DMS 273 treated with DMSO at 0.1 percent for 48 hours (cell line): ENCODE measurements at places on chromosomes 16 and 17.

GRCh38 chr17:74190807-74191406 is 12.6 kb upstream of the RPL38 start:
- DNase-seq, result no peak

- no peak for DNase-seq
These were observed 31.8 kb upstream of the PRM1 start for GRCh38 chr16:11312718-11313492.

DNA sequence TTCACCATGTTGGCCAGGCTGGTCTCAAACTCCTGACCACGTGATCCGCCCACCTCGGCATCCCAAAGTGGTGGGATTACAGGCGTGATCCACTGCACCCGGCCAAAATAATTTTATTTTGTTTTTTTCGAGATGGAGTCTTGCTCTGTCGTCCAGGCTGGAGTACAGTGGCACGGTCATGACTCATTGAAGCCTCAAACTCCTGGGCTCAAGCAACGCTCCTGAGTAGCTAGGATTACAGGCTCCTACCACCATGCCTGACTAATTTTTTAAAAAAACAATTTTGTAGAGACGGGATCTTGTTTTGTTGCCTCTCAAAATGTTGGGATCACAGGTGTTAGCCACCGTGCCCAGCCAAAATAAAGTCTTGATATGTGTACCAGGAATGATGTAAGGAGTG is 2.4 kb upstream of the TTLL6 start:
- DNase-seq, result no peak

DNA sequence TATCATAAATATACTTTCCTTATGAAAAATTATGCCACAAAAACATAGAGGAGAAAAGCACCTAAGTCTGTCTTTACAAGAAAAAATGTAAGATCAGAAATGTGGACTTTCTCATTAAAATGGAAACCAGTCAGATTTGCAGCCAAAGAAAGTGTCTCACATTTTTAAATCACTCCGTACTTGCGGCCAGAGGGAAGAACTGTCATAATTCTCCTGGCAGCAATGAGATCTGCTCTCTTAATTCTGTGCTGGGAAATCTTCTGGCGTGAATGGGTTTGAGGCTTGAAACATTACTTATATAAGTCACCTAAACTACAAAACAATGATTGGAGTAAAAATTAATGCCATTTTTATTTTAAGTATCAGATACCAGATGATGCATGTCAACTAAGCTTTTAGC is 10.7 kb downstream of the C16orf95 start:
- DNase-seq, result no peak

GRCh38 chr17:29661213-29661612 is 38.5 kb upstream of the CORO6 start:
- no peak for DNase-seq

GRCh38 chr16:10107081-10107480 is 75.1 kb downstream of the GRIN2A start:
- no peak for DNase-seq

- no peak for DNase-seq
These were observed 650 bp downstream of the ATP6V0A1 start for GRCh38 chr17:42459256-42459800.

GRCh38 chr17:74743755-74744154 is 4.7 kb upstream of the NHERF1 start:
- no peak for DNase-seq

GRCh38 chr17:9330141-9330540 is 245.5 kb downstream of the STX8 start:
- DNase-seq, result no peak

- DNase-seq, result no peak
These were observed 74.1 kb downstream of the MYH11 start for GRCh38 chr16:15782573-15783365.

DNA sequence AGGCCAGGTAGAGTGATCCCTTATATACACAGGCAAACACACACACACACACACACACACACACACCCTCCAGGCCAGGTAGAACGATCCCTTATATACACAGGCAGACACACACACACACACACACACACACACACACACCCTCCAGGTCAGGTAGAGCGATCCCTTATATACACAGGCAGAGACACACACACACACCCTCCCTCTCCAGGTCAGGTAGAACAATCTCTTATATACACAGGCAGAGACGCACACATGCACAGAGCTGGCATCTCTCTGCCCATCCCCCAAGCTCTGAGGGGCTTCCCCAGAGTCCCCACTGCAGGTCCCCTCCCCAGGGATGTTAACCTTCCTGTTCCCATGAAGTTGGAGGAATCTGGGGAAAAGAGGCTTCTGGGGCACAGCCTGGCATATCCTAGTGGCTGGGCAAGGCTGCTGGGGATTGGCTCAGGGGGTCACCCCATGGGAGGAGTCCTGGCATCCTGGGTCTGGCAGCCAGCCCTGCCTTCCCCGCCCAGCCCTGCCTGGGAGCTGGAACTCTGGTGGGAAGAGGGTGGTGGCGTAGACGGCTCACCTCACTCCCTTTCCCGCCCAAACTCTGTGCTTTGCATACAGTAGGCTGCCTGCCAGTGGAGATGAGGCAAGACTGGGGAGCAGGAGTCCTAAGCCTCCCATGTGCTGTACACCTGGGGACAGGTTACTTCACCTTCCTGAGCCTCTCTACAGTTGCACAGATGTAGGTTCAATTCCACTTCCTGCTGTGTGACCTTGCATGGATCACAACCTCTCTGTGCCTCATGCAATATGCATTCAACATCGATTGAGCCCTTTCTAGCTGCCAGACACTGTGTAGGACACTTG is 41.8 kb downstream of the TEKT5 start:
- DNase-seq, result peak; percentile 60

DNA sequence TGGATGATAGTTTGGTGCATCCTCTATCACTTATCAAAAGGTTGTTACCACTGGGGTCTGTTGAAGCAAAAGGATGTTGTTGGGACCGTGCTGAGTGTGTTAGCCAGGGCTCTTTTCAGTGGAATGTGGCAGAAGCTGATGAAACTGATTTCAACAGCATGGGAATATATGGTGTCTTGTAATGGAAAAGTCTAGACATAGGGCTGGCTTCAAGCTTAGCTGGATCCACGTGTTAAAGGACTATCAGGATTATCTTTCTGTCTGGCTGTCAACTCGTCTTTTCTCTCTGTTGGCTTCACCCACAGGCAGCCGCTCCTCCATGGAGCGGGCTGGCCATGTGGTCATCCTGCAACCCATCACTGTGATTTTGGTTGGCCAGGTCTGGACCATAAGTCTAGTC is 8.7 kb downstream of the SNX29 start:
- no peak for DNase-seq

- no peak for DNase-seq
These were observed 443.9 kb downstream of the TMEM114 start for GRCh38 chr16:8146256-8147012.

DNA sequence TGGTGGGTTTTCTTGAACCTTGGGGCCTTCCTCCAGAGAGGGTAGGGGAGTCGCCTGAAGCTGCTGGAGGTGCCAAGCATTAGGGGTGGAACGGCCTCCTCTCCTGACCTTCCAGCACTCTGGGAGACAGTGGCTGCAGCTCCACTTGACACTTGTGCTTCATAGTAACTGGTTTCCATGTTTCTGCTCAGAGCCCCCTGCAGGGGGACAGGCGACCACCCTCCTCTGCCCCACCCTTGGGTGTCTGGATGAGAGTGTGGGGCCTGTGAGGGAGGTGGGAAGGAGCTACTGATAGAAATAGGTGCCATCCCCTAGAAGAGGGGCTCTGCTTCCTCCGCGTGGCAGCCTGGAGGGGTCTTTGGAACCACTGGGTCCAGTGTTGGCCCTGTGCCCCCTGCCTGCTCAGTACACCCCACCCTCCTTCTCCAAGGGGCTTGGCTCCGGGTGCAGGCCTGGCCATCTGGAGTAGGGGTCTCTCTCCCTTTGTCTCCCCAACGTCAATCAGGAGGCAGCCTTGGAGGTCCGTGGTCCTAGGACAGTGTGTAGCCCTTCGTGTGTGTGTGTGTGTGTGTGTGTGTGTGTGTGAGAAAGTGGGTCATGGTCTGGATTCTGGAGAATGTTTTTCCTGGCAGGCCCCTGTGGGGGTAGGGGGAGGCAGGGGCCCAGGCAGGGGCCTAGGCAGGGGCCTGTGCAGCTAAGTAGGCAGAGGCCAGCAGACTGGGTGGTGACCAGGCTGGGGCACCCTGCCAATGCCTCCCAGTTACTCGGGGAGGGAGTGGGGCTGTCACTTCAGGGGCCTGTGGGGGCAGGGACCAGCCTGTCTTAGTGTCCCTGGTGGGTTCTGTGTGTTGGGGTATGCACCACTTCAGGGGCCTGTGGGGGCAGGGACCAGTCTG is 4.9 kb downstream of the LASP1 start:
- DNase-seq, result no peak

DNA sequence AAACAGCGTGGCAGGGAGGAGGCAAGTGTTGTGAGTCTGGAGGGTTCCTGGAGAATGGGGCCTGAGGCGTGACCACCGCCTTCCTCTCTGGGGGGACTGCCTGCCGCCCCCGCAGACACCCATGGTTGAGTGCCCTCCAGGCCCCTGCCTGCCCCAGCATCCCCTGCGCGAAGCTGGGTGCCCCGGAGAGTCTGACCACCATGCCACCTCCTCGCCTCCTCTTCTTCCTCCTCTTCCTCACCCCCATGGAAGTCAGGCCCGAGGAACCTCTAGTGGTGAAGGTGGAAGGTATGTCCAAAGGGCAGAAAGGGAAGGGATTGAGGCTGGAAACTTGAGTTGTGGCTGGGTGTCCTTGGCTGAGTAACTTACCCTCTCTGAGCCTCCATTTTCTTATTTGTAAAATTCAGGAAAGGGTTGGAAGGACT is at the start of gene CD19:
TSS of gene CD19 (plus strand) at position 171 of the 425 bp plus-strand sequence. CDS start at position 201, 30 bp downstream.
- DNase-seq, result no peak

DNA sequence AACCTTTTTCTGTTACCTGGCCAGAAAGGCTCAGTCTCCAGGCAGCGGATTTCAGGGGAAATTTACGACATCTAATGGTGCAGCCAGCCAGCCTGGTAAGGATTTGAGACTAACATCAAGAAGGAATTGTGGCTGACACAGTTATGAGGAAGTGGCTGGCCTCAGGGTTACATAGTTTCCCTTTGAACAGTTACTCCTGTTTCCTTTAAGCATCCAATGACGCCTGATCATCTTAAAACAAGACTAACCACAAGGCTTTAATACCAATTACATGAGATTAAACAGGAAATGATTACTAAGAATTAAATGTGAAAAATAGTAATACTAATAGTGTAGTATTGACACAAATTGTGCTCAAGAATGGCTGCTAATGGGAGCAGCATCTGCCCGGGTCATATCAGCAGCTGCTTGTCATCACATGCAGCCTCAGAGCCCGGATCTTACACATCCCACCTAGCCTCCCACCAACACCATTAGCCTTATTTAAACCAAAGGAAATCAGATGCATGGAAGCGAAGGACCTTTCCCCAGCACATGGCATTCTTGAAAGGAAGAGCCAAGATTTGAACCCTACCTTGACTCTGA is 431.8 kb downstream of the PMP22 start:
- DNase-seq, result no peak

DNA sequence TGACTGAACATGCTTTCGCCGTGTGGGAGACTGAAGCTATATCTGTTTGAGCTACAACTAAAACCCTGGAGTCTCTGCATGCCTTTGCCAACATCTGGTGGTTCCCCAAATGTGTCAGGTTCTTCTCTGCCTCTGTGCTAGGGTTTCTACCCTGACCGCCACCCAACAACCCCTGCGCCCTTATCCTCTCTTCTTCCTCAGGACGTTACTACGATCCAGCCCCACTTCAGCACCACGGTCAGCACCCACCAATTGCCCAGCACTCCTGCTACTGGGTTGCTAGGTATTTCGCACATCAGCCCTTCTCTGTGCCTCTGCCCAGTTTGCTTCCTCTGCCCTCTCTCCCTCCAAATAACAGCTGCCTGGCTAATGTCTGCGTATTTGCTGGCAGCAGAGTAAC is 106.3 kb upstream of the HSBP1 start:
- no peak for DNase-seq

- DNase-seq, result no peak
These were observed 269.7 kb downstream of the CBLN1 start for GRCh38 chr16:49011901-49012300.

DNA sequence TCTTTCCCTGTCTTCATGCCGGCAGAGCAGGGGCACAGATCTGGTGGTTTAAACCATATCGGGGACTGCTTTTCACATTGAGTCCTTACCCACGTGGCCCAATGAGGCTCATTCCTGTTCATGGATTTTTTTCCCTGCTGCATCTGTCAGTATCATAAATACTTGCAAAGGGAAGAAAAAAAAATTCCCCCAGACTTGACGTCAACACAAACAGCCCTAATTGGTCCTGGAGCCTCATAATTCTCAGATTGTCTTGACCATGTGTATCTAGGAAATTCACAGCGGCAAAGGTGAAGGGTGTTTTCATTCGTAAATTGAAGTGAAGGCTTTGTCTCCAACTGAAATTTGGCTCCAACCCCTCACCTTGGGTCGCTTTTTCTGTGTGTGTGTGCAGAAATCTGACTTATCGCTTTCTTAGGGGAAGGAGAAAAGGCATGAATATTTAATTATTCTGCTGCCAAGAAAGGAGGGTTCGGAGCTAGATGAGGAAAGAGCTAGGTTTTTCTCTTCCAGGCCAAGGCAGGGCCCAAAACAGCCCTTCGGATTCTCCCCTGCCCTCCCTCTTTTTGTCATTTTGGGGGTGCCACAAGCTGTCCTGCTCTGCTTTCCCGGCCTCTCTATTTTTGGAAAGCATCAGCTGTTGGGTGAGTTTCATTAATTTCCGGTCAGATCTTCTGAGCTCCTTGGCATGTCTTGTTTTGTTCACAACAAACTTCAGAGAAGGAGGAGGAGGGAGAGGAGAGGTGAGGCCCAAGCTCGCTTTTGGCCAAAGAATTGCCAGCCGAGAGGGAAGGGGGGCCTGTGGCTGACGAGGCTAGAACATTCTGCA is 17.8 kb upstream of the CIBAR2 start:
- DNase-seq, result no peak

- DNase-seq, result no peak
These were observed 13.9 kb downstream of the GPR142 start for GRCh38 chr17:74380959-74381808.

- DNase-seq, result no peak
These were observed 2.4 kb downstream of the POLR3K start for GRCh38 chr16:50769-51591.

DNA sequence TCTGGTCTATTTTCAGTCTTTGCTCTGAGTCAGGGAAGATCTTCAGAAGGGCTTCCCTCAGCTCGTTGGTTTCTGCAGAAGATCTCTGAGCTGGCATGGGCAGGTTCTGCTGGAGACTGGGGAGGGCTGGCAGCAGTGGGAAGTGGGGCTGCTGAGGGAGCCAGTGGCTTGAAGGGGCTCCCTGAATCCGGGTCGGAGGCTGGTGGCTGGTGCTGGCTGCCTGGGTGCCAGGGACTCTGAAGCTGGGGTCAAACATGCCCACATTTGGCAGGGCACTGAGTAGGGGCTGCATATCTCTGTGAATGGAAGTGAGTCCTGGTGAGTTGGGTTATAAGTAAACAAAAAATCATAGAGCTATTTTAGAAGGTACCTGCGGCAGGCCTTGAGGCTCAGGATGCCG is 67.0 kb downstream of the N4BP1 start:
- DNase-seq, result no peak

GRCh38 chr17:58513267-58513964 is 1.0 kb downstream of the MTMR4 start:
- DNase-seq, result no peak

DNA sequence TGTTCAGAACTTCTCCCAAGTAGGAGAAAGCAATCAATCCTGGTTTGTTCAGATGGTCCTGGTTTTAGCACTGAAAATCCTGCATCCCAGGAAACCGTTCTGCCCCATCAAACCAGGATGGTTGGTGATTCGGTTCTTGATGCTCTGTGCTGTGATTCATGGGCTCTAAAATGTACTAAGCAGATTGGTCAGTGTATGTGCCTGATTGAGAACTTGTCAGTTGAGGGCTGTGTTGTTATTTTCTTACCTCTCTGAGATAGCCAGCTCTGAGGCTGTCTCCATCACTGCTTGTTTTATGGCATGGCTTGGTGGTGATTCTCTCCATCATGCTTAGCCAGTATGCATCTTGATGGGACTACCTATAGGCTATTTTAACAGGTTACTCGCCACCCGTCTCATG is 246.9 kb upstream of the RBFOX1 start:
- no peak for DNase-seq
